ENCODE measurements at places on chromosomes 1 and 21.

GRCh38 chr1:205575294-205575885, 56.4 kb downstream of the ELK4 start:
- H3K27ac ChIP-seq = no peak overlapping the region
- H3K27me3 ChIP-seq = peaks cover 65% of the 10 kb centered on the region
- peaks cover 4% of the 10 kb centered on the region for H3K4me1 ChIP-seq
- no peaks in the 10 kb centered on the region for H3K36me3 ChIP-seq

DNA sequence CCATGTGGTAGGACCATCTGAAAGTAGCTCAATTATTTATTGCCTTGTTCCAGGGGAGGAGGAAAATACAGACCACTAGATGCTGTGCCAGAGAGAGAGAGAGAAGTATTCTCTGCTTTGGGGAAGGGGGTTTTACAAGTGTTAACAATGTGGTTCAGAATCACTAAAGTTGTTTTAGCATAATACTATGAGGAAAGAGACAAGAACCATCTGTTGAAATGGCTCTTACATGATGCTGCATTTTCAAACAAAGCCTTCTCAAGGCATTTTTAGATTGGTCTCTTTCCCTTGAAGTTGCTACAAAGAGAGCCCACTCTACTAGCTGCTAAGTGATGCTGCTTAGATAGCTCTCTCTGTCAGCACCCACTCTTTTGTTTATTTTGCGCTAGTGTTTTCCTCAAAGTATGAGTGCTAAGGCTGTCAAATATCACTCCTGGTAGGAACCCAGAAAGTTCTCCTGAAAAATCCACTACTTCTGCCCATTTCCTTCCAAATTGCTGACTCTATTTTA, 255.1 kb downstream of the NFIA start:
- H3K4me3 ChIP-seq = peak overlapping the region; percentile 62
- H3K27ac ChIP-seq = peak overlapping the region; percentile 73
- H3K36me3 ChIP-seq = peaks cover 31% of the 10 kb centered on the region
- peaks cover 3% of the 10 kb centered on the region for H3K27me3 ChIP-seq
- H3K4me1 ChIP-seq = peaks cover 30% of the 10 kb centered on the region

GRCh38 chr1:15352128-15352957, 57.3 kb upstream of the EFHD2 start:
- DNase-seq = no peak
- no peaks in the 10 kb centered on the region for H3K27me3 ChIP-seq
- peaks cover 20% of the 10 kb centered on the region for H3K4me1 ChIP-seq
- H3K4me3 ChIP-seq = no peak overlapping the region
- H3K36me3 ChIP-seq = no peaks in the 10 kb centered on the region

- no peaks in the 10 kb centered on the region for H3K4me1 ChIP-seq
- H3K36me3 ChIP-seq = no peaks in the 10 kb centered on the region
Observed at GRCh38 chr1:222329493-222330045, 218.3 kb downstream of the HHIPL2 start.

DNA sequence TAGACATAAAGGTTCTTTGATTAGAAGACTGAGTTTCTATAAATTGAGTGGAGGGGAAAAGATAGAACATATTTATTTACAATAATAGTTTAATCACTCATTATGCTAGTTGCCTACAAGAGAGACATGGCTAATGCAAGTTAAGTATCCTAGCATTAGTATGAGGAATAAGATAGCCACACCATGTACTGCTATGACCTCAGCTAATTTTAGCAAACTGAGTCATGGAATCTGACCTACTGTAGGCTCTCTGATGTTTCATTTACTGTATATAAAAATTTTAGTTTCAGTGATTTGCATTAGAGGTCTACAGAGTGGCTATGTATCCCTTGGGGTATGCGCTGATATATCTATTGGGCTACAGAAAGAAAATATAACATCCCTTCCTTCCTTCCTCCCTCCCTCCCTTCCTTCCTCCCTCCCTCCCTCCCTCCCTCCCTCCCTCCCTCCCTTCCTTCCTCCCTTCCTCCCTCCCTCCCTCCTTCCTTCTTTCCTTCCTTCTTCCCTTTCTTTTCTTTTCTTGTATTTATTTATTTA, 5.8 kb downstream of the AGL start:
- no peak for DNase-seq
- H3K27ac ChIP-seq = no peak overlapping the region
- no peak overlapping the region for H3K4me3 ChIP-seq

DNA sequence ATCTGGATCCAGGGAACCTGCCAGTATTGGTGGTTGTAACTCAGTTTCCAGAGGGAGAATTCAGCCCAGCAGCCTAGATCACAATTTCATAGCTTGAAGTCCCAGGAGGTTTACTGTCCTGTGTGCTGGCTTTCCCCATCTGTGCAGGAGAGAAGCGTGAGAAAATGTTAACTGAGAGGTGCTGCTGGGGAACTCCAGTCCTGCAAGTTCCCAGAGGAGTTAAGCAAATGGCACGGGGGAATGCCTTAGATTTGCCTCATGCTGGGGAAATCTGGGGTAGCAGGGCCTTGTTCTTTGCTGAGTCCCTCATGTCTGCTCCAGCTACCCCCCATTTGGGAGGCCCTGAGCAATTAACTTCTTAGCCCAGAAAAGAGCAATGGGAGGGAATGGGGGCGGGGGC, 25.1 kb upstream of the SLAMF6 start:
- DNase-seq = no peak
- no peaks in the 10 kb centered on the region for H3K4me1 ChIP-seq
- peaks cover 4% of the 10 kb centered on the region for H3K27me3 ChIP-seq
- no peak overlapping the region for H3K27ac ChIP-seq

GRCh38 chr1:27960762-27961645, 1.2 kb downstream of the XKR8 start:
- peak overlapping the region; percentile 87 for H3K4me3 ChIP-seq
- no peaks in the 10 kb centered on the region for H3K27me3 ChIP-seq
- no peak overlapping the region for H3K27ac ChIP-seq
- peaks cover 4% of the 10 kb centered on the region for H3K4me1 ChIP-seq
- no peaks in the 10 kb centered on the region for H3K36me3 ChIP-seq

DNA sequence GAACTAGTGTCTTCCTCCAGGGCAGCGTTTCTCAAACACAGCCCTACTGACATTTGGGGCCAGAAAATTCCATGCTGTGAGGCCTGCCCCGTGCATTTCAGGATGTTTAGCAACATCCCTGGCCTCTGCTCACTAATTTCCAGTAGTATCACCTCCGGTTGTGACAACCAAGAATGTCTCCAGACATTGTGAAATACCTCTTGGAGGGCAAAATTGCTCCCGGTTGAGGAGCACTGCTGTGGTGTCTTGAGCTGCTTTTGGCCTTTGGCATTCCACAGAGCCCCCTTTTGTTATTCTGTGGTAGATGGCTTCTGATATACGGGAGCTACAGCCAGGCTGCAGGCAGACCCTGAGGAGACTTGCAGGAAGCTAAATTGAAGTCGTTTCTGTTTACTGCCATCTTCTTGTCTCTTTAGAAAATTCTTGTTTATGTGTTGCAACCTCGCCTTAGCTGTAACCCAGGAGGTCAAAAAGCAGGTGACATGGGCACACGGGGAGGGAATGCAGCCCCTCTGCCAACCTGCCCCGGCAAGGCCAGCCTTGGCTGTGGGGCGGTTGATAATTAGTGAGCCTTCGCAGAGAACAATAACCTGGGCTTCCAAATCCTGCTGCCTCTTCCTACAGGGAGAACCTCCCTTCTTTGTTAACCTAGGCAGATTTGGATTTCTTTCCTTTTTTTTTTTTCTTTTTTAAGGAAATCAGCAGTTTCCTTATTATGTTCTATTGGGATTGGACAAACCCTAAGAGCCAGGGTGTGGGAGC, 74.7 kb upstream of the AKT3 start:
- H3K4me1 ChIP-seq = peaks cover 6% of the 10 kb centered on the region
- no peaks in the 10 kb centered on the region for H3K36me3 ChIP-seq
- peaks cover 24% of the 10 kb centered on the region for H3K27me3 ChIP-seq
- H3K4me3 ChIP-seq = no peak overlapping the region
- H3K27ac ChIP-seq = no peak overlapping the region

DNA sequence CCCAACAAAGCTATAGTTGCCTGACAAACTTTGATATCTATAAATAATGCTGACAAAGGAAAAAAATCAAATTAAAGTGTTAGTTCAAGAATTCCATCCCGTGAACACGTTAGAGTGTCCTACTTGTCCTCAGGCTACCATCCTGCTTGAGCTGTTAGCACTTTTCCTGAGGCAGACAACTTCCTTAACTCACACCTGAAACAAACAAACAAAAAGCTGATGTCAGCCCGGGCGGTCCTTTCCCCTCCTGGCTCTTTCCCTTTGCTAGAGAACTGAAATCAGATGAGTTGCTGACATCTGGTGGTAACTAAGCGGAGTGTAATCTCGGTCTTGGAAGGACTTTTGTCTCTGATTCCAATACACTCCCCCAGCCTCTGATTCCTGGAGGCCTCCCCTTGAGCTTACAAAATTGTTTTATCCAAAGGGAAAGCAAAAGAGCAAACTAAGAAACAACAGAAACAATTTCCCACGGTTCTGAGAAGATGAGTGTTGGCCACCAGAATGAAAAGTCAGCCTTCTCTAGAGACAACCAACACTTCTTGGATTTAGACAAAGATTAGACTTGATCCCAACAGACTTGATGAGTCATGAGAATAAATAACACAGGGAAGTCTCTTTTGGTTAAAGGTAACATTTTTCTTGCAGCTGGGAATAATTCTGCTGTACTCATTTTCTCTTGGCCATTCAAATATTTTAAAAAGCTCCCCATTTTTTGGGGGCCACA, 135.4 kb downstream of the PROX1 start:
- H3K36me3 ChIP-seq = no peaks in the 10 kb centered on the region
- H3K27ac ChIP-seq = no peak overlapping the region
- DNase-seq = no peak
- no peaks in the 10 kb centered on the region for H3K27me3 ChIP-seq

DNA sequence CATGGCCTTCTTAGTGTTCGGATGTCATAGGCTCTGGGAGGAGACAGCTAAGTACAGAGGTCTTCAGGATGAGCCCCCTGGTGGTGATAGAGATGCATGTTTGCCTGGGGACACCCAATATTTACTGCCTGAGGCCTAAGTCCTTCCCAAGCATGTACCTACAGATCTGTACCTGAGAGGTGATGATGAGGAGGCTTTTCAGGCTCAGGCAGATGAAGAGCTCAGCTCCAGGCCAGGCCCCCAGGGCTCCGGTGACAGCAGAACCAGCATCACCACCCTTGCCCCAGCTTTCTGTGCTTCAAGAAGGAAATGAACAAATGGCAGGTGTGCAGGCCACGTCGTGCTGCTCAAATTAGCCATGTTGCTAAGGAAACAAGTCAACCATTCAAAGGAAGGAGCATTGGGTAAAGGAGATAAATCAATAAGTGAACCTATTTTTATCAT, 21.1 kb downstream of the CACNA1E start:
- H3K36me3 ChIP-seq = no peaks in the 10 kb centered on the region
- H3K4me3 ChIP-seq = no peak overlapping the region
- peaks cover 23% of the 10 kb centered on the region for H3K4me1 ChIP-seq
- H3K27ac ChIP-seq = no peak overlapping the region
- no peak for DNase-seq

DNA sequence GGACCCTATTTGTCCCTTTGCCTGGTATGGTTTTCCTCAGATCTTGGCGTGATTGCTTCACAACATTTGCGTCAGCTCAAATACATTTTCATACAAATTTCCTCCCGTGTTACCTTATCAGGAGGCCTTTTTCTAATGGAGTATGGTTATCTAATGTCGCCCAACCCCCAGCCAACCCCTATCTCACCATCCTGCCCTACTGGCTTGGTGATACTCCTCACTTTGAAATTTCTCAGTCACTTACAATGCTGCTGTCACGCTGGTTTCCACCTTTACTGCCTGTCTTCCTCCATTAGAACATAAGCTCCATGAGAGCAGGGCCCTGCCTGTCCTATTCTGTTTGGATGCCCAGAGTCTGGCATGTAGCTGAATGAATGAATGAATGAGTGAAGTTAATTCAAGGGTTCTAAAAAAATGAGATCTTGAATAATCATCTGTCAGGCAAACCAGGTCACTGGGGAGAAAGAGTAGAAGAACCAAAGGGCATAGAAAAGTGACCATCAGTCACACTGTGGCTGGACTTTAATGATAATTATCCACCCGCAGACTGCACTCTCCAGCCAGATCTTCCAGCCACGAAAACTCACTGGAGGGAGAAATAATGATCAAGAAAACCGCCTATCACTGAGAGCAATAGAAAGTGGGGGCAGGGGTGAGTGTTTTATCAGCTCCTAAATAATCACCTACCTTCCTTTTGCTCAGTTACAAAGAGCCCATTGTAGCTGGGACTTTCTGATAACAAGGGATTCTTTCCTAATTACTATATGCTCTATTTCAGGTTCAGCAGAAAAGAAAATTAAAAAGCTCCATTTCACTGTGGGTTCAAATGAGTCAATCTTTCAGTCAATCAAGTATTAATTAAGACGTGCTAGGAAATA, 21.3 kb downstream of the KIAA0040 start:
- peaks cover 11% of the 10 kb centered on the region for H3K4me1 ChIP-seq
- no peak overlapping the region for H3K4me3 ChIP-seq
- no peak for DNase-seq
- H3K36me3 ChIP-seq = peaks cover 5% of the 10 kb centered on the region
- no peaks in the 10 kb centered on the region for H3K27me3 ChIP-seq

GRCh38 chr1:76786222-76786621, 81.1 kb upstream of the ST6GALNAC5 start:
- H3K4me1 ChIP-seq = no peaks in the 10 kb centered on the region
- H3K27ac ChIP-seq = no peak overlapping the region
- no peaks in the 10 kb centered on the region for H3K36me3 ChIP-seq
- H3K4me3 ChIP-seq = no peak overlapping the region

DNA sequence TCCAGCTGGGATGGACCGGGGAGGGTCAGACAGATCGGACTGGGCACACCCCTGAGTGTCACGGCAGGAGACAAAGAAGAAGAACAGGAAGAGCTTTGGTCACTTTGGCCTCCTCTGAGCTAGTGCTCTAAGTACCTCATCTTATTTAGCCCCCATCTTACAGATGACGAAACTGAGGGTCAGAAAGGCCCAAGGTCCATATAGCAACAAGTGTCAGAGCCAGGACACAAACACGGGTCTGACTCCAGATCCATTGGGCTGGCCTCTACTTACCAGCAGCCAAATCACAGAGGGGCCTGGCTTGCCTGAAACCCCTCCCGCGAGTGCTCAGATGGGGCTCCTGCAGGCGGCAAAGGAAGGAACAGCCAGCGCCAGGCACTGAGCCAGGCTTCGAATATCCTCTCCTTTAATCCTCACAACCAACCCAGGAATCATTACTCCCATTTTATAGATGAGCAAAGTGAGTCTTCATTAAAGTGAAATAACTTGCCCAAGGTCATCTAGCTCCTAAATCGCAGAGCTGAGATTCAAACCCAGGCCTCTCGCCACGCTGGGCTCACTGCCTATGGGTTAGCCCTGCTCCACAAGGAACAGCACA, 25.7 kb upstream of the SELENON start:
- peaks cover 61% of the 10 kb centered on the region for H3K4me1 ChIP-seq
- H3K27ac ChIP-seq = peak overlapping the region; percentile 4
- no peaks in the 10 kb centered on the region for H3K36me3 ChIP-seq

All from type B pancreatic cell (in vitro differentiated cells).